ENCODE measurements at places on chromosomes 1 and 21.

GRCh38 chr1:116900471-116901365 is 9.0 kb upstream of the PTGFRN start:
- DNase-seq: no peak

- peak; percentile 26 for DNase-seq
Measured at GRCh38 chr1:15525050-15526020, 1.3 kb upstream of the DNAJC16 start.

DNA sequence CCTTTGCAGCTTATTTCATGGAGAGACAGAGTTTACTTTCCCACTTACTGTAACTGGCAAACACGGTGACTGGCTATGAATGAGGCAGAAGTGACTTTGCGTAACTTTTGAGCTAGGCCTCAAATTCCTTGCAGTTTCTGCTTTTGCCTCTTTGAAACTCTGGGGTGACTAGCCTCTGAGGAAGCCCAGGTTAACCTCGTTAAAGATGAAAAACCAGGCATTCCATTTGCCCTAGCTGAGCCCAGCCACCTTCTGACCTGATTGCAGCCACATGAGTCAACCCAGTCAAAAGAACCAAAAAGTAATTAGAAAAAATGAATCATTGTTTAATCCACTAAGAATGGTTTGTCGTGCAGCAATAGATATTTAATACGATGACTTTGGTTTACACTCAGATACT is 20.4 kb downstream of the PRMT6 start:
- no peak for DNase-seq

- DNase-seq: no peak
Measured at GRCh38 chr1:162070094-162070748, 730 bp downstream of the NOS1AP start.

DNA sequence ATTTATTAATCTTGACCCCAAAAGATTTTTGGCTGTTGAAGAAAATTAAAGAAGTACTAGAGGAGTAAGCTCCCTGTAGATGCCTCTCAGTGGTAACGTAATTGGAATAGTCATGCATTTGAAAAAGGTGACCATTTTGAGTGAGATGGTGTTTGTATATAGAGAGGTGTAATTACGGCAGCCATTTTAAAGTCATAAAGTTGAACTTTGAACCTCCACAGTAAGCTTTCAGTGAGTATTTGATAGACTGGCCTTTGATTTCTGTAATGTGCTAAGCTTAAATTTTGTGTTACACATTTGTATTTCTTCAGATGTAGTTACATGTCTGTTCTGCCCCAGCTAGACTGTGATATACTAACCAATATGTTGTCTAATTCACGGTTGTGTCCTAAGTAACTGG is 21.5 kb upstream of the TMCO2 start:
- no peak for DNase-seq

Measured in nephron progenitor cell (in vitro differentiated cells).